ACHN (cell line): ENCODE measurements at places on chromosomes 7 and 10.
A peak's percentile ranks its signal among the peaks of the same experiment; 100 is the strongest.

DNA sequence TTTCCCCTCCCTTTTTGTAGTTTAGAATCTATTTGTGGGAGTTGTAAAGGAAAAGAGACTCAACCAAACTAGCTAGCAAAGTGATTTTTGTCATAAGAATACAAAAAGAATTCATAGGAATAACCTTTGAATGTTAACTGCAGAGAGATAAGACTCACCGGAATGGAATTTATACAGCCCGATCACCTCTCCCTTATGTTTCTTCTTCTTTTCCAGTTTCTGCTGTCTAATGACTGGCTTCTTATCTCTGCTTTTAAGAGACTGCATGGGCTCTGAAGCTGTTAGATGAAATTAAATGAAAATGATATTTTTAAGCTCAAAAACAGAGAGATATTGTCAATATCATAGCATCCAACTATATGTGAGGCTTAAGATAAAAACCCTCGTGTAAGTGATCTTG, 1095.9 kb downstream of the REEP3 start:
- no peak for DNase-seq

GRCh38 chr7:116524221-116524608, 621 bp upstream of the CAV1 start:
- DNase-seq = no peak

DNA sequence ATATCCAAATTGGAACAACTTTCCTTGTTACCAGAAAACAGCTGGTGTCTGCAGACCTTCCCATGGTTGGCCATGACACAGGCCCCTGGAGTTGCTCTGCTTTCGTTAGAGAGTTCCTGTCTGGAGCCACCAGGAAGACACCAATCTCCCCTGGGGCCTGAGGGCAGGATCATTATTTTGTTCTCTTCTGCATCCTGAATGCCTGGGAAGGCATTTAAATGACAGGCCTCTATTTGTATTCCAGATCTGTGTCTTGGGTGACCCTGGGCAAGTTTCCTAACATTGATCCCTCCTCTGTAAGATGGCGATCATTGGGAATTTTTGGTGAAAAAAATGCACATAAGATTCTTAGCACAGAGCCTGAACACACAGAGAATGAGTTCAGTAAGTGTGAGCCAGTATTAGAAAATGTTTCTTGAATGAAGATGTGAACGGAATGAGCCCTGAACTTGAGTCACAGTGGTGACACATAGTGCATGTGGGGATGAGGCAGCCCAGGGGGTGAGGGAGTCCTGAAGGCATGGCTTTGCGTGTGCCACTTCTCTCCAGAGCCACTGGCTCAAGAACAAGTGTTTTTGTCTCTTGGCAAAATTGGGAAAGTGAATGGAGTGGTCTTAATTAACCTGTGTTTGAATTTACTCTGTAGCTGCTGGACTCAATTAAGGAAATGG, 28.4 kb downstream of the BMPER start:
- DNase-seq = peak; percentile 73

- no peak for DNase-seq
Measured at GRCh38 chr7:120731271-120731670, 126.7 kb downstream of the TSPAN12 start.

GRCh38 chr10:84166620-84167288, 6.8 kb upstream of the GPR15LG start:
- no peak for DNase-seq

DNA sequence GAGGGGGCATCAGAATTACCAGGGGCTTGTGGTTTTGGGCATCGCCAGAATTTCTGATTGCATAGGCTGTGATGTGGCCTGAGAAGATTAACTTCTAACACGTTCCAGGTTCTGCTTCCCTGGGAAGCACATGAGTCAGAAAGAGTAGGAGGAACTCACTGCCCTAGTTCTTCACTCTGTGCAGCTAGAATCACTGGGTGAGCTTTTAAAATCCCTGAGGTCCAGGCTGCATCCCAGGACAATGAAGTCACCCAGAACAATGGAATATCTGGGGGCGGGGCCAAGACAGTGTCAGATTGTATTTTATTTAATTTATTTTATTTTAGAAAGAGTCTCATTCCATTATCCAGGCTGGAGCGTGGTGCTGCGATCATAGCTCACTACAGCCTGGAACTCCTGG, 636.5 kb downstream of the CALN1 start:
- DNase-seq = no peak

DNA sequence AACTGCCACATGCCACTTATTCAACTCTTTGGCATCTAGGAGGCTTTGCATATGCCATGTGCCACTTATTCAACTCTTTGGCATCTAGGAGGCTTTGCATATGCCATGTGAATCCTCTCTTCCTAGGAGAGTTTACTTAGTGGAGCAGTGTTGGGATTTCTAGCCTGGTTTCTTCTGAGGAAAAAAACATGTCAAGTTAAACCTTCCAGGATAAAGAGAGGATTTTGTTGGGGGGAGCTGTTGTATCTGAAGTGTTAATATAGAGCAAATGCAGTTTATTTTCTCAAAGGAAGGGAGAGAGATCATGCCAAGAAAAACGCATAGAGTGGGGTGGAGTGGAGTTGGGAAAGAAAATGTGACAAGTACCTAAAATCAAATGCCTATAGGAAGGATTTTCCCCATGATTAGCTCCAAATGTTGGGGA, 91.5 kb downstream of the MCU start:
- no peak for DNase-seq

GRCh38 chr10:9147475-9147874, 1093.0 kb downstream of the GATA3 start:
- DNase-seq = peak; percentile 6

DNA sequence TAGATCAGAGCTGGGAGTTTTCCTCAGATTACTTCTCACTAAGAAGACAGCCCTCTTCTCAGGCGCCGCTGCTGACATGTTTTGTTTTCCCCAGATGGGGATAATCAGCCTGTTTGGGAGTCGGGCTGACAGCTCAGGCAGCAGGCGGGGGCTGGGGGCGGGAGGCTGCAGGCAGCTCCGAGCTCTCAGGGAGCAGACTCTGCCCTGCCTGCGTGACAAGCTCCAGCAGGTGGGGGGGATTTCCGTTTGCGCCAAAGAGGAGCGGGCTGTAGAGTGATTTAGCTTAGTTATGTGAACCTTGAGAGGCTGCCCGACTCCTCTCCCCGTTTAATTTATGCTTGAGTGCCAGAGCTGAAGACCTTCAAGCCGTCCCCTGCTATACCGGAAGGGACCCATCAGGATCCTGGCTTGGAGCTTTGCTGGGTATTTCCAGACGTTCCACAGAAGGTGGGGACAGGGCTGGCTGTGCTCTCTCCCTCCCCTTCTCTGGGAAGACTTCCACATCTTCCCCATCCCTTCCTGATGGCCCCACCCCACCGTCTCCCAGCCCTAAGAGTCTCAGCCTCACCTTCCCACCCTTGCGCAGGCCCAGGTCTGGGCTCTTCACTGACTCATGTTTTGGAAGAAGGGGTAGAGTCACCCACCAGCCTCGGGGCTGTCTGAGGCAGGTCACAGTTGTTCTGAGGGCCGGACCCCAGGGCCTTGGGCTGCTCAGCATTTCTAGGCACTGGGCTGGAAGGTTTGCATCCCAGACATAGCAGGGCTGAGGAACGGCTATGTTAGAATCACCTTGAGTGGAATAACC, 24.7 kb upstream of the ADCYAP1R1 start:
- DNase-seq = no peak

GRCh38 chr10:35421553-35422178, 85.4 kb downstream of the CCNY start:
- DNase-seq = peak; percentile 81

GRCh38 chr7:115827305-115828045, 203.1 kb downstream of the TFEC start:
- no peak for DNase-seq

GRCh38 chr7:1529383-1530116, 952 bp upstream of the MAFK start:
- DNase-seq = no peak

DNA sequence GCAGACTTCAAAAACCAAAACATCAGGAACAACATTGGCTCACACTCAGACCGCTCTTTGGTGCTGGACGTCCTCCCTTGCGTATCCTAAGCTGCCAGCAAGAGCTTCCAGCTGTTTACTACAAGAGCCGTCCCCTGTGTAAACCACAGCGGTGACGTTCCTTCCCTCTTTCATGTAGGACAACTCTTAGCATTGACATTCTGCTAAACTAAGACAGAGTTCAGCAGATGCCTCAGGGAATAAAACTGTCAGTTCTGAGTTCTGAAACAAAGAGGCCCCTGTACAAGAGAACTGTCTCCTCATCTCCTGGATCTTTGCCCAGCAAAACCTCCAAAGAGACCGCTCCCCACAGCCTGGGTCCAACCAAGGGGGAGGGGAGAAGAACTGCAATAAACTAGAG, 57.8 kb upstream of the OPALIN start:
- DNase-seq = no peak

DNA sequence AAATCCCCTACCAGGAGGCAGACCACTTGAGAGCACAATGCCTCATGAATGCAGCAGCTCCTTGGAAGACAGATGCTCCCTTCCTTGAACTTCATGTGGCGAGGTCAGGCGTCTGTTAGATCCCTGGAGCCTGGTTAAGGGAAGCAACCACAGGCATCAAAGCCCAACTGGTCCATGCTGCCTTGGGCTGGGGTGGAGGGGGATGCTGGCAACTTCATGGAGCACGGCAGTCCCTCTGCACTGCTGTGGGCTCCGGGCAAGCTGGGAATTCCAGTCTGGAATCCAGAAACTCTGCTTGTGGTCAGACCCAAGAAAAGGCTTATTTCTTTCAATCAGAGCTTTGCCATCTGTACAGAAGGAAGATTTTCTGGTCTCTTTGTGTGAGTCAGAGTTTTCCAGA, 130.4 kb downstream of the PFKFB3 start:
- DNase-seq = no peak

DNA sequence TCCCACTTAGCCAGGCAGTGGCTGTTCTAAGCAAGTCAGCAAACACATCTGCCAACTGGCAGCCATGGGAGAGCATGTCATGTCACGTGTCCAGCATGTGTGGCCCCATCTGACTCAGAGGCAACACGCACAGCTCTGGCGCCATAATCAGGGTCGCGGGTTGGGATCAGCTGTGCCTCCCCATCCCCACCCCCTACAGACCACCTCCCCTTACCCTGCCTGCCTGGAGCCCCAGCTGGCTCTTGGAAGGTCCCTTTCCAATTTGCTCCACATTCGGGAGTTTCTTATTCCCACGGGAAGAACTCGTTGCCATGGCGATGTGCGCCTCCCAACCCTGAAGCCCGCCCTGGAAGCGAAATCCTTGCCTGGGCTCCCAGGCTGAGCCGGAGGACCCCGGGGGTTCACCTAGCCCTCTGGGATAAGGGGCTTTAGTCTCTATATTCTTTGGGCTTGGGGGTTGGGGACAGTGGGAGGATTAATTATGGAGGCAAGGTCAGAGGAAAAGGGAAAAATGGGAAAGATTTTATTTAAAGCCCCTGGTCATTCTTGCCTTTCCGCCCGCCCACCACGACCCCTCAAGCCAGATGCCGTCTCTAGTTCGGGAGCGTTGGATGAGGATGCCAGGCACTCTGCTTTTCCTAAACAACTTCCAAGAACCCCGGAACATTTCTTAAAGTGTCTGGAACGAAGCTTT, 283.7 kb downstream of the ZEB1 start:
- peak; percentile 4 for DNase-seq

DNA sequence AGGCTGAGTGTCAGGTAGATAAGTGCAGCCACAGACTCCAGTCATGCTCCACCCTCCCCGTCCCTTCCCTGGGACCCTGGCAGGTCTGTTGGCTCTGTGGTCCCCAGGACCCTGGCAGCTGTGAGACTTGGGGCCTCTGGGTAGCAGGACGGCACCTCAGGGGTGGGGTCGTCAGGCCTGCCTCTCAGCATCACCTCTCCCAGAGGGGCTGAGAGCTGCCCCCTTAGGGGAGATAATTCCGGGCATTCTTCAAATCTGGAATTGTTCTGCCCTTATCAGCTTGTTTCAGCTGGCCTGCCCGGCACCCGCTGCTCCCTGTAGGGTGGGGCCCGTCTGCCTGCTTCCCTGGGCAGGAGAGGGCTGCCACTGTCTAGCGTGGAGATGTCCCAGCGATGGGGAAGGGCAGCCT, 23.3 kb downstream of the PODXL start:
- DNase-seq = no peak

- no peak for DNase-seq
Measured at GRCh38 chr7:12855036-12855435, 167.6 kb downstream of the ARL4A start.

GRCh38 chr10:110221721-110222261, 14.4 kb downstream of the MXI1 start:
- DNase-seq = peak; percentile 87

DNA sequence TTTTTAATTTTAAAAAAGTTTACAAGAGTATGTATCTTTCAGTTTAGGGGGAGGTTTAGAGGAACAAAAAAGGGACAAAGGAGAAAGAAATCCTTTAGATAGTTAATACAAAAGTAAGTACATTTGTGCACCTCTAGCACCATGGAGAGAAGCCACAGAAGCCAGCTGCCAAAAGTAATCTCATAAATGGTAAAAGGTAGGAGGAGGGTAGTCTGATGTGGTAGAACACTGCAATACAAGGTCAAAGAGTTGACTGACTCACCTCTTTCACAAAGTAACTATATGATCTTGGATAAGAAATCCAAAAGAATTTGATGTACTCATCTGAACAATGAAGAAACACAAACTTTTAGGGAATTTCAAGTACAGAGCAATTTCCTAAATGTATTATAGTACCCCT, 68.1 kb downstream of the CNOT4 start:
- DNase-seq = peak; percentile 56

DNA sequence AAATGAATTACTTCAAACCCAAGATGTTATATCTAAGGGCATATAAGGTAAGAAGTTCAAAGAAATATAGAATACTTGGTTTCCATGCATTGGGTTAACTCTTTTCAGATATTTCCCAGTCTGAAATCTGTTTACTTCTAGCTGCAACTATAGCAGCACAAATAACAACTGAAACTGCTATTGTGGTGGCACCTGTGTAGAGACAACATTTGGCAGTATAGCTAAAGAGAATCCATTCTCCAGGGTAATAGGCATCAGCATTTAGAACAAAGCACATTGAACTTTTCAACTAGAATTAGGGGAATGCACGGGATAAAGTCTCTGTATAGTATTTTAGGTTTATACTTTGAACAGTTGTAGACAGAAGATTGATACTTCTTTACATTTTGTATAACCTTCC, 19.7 kb upstream of the CALCR start:
- DNase-seq = no peak

- DNase-seq = peak; percentile 76
Measured at GRCh38 chr7:142357953-142358520, 100.2 kb upstream of the PRSS58 start.

DNA sequence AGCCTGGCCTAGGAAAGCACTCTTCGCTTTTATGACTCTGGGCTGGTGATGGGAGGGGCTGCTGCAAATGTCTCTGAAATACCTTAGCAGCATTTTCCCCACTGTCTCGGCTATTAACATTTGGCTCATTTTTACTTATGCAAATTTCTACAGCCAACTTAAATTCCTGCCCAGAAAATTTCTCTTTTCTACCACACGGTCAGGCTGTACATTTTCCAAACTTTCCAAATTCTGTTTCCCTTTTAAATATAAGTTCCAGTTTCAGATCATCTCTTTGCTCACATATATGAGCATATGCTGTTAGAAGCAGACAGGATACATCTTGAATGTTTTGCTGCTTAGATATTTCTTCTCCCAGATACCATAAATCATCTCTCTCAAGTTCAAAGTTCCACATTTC, 332.3 kb downstream of the ADK start:
- DNase-seq = no peak
